Coronary artery (tissue), 2 donors: ENCODE measurements at places on chromosomes 4 and X.

DNA sequence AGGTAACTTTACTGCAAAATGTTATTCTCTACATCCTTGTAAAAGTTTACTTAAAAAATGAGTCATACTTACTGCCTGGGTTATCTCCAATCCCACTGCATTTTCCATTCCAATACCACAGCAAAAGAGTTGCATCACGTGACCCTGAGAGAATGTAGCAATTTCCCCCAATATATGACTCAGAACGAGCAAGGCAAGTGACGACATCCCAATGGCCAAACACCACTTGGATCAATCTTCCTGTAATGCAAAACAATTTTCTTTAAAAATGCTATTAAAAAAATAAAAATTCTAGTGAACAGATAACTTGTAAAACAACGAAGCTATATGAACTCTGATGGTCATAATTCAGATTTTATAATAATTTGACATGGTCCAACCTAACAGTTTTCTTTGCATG, 224.3 kb downstream of the DCLK2 start:
- DNase-seq = no peak

GRCh38 chr4:108683479-108683878, 33.1 kb downstream of the OSTC start:
- DNase-seq = no peak

GRCh38 chrX:49071877-49072711, 1.7 kb downstream of the PRAF2 start:
- DNase-seq = peak; percentile 88

- no peak for DNase-seq
Measured at GRCh38 chrX:98380556-98380955, 1496.8 kb downstream of the RPA4 start.

- DNase-seq = no peak
Measured at GRCh38 chr4:37748485-37748884, 62.3 kb upstream of the RELL1 start.

- no peak for DNase-seq
Measured at GRCh38 chr4:118974758-118975157, 86.1 kb downstream of the SYNPO2 start.

DNA sequence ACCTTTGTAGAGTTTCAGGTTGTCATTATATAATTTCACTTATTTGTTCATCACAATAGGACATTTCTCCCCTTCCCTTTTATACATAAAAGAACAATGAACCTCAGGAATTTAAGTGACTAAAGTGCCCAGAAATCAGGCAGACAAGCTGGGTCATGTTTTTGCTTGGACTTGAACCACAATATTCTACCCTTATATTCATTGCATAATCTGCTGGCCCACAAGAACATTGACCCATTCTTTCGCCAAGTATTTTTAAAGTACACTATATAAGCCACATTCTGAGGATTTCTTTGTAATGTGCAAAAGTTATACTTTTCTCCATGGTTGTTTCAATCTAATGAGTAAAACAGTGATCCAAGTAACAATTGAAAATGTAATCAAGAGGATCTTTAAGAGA, 637.5 kb upstream of the SLIT2 start:
- DNase-seq = no peak

DNA sequence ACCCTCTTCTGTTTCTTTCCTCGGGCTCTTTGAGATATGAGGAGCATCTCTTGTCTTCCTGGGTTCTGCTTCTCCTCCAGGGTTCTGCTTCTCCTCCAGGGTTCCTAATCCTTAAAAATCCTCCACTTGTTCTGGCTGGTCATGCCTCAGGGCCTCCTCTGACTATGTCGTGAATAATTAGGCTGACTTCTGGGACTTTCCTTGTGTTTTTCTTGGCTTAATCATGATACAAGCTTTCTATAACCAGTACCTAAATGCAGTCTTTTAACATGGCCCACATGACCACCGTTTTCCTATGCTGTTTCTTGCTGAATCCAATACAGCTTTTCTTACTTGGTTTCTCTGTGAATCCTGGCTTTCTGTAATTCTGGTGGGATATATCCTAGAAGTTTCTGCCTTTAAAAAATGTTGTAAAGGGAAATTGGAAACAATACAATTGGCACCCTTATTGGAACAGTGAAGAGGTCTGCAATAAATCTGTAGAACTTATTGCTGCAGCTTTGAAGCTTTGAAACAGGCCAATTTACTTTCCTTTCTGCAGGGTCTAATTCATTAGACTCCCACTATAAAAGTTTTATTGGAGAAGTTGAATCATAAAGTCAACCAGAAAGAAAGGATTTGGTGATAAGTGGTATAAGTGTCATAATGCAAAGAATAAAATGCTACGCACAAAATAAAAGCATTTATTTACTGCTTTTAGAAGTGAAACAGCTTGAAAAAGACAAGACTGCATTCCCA, 213.1 kb downstream of the UGT8 start:
- no peak for DNase-seq

- no peak for DNase-seq
Measured at GRCh38 chrX:41086627-41086932, 1.3 kb downstream of the USP9X start.
